Effector CD8-positive, alpha-beta T cell (primary cell): ENCODE measurements at places on chromosomes 16 and 17.

DNA sequence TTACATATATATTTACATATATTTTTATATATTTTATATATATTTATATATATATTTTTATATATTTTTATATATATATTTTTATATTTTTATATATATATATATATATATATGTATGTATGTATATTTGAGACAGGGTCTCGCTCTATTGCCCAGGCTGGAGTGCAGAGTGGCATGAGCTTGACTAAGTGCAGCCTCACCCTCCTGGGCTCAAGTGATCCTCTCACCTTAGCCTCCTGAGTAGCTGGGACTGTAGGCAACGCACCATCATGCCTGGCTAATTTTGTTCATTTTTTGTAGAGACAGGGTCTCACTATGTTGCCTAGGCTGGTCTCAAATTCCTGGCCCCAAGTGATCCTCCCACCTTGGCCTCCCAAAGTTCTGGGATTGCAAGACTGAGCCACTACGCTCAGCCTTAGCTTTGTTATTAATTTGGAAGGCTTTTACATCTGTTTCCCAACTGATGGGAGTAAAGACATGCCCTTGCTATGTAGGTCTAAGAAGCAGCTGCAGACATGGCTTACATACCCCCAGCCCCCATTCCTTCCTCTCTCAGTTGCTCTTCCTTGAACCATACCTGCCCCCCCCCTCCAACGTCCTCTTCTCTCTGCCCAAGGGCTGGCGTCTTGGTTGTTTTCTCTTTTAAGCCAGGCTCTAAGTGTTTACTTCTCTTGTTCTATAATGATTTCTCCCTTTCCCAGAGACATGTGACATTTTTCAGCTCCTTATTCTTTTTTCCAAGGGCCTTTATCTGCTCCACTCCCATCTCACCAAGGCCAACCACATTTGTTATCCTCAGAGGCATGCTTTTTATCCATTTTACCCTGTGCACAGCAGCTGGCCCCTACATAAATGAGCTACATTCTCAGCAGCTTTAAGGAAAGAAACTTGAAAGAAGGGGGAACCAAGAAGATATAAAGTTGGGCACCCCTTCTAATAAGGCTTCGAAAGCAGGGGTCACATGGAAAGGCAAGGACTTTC is 64.2 kb upstream of the ATF7IP2 start:
- DNase-seq = no peak

DNA sequence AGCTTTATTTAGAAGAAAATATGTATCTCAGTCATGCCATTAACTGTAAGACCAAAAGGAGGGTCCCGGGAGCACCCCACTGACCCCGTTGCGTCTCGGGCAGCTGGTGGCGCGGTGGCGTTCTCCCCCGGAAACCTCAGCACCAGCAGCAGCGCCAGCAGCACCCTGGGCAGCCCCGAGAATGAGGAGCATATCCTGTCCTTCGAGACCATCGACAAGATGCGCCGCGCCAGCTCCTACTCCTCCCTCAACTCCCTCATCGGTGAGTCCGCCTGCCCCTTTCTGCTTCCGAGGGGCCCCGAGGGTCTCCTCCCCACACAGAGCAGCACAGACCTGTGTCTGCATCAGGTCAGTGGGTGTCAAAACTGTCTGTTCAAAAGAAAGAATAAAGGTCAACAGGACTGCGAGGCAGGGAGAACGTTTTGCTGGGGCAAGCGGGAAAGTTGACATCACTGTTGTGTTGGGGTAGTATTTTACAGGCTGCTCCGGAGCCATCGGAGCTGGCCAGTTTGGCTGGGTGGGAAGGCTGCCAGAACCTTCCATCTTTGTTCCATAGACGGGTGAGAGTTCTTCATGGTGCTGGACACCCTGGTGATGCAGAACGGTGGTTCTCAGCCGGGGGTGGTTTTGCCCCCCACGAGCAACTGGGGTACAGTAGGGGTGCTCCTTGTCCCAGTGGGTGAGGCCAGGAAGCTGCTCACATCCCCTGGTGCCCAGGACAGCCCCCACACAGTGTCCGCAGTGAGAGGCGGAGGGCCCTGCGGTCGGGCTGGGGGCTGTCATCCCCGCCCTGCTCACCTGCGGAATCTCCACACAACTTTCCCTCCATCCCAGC is 97.8 kb upstream of the CHMP6 start:
- DNase-seq = no peak

GRCh38 chr16:21159281-21159951 is 942 bp downstream of the LDAF1 start:
- no peak for DNase-seq

- no peak for DNase-seq
These were observed 912 bp downstream of the COQ7 start for GRCh38 chr16:19068237-19068815.
